ENCODE measurements at places on chromosomes 7 and 10.

- DNase-seq, result no peak
Observed at GRCh38 chr7:110502888-110503465, 588.0 kb upstream of the LRRN3 start.

GRCh38 chr7:106176414-106177299 is 64.5 kb upstream of the SYPL1 start:
- peak; percentile 22 for DNase-seq

- no peak for DNase-seq
Observed at GRCh38 chr7:45712057-45712689, 138.0 kb downstream of the ADCY1 start.

GRCh38 chr10:61547297-61547696 is 94.1 kb upstream of the TMEM26 start:
- no peak for DNase-seq

DNA sequence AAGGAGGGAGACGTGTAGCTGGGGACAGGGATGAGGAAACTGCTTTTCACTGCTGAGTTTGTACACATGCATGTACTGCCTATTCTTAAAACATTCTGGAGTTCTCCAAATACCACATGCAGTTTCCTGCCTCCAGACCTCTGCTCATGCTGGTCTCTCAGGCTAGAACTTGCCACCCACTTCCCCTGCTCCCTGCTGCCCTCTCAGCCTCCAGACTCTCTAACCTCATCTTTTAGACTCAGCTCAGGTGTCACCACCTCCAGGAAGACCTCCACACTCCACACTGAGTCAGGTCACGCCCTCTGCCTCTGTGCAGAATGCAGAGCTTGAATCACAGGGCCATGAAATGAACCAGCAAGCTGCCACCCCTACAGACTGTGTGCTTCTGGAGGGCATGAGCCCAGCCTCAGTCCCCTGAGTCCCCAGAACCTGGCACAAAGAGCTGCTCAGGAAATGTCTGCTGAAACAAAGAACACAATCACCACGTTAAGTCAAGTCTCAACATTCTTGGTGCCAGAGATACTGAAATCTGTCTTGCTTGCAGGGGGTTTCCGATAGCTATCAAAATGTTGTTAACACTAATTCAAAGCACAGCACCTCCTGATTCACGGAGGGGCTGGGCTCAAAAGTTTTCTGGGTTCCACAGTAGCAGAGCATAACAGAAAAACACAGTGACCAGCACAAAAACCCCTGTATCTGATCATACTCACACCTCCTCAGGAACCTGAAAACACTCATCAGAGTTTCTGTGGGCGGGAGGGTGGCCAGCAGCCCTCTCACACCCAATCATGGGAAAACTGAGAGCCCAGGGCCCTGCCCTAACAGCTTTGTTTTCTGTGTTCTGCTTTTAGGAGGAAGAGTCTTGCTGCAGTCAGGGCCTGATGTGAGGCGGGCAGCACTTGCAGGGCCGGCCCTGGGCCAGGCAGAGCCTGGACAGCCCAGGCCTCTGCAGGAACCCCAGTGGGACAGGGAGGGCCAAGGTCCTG is 21.1 kb downstream of the FAM53B start:
- peak; percentile 11 for DNase-seq

GRCh38 chr10:3094609-3095036 is 27.3 kb downstream of the PFKP start:
- no peak for DNase-seq

- no peak for DNase-seq
Observed at GRCh38 chr10:73141603-73142002, 26.2 kb downstream of the ECD start.

DNA sequence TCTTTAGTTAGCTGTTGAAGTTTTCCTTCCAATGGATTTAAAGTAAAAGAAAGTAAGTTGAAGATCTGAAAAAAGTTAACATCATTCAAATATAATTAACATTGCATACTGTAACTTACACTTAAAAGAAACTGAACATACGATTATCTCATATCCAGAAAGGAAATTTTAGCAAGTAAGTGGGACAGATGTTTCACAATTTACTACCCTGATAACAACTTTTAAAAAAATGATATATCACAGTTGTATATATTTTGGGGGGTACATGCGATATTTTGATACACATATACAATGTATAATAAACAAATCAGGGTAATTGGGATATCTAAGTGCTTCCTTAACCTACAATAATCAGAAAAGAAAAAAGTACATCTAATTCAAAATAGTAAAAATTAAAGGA is 44.2 kb downstream of the ASZ1 start:
- no peak for DNase-seq

DNA sequence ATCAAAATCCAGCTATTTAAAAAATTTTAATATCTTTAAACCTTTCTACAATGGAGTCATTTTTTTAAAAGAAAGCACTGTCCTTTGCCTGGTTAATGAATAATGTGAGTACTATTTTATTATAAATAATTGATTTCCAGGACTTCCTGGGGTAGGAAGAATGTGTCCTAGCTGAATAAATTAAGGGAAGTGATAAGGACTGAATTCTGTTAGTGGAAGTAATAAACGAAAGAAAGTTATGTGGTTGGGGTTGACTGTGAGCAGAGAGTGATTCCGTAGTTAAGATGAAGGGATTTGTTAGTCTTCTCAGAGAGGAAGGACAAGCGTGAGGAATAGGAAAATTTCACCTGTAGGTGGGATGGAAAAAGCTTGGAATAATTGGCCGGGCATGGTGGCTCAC is 59.1 kb downstream of the AHCYL2 start:
- DNase-seq, result no peak
